ENCODE measurements at places on chromosomes 5 and 9.

GRCh38 chr5:540906-541538 is 16.8 kb upstream of the SLC9A3 start:
- no peak for DNase-seq

DNA sequence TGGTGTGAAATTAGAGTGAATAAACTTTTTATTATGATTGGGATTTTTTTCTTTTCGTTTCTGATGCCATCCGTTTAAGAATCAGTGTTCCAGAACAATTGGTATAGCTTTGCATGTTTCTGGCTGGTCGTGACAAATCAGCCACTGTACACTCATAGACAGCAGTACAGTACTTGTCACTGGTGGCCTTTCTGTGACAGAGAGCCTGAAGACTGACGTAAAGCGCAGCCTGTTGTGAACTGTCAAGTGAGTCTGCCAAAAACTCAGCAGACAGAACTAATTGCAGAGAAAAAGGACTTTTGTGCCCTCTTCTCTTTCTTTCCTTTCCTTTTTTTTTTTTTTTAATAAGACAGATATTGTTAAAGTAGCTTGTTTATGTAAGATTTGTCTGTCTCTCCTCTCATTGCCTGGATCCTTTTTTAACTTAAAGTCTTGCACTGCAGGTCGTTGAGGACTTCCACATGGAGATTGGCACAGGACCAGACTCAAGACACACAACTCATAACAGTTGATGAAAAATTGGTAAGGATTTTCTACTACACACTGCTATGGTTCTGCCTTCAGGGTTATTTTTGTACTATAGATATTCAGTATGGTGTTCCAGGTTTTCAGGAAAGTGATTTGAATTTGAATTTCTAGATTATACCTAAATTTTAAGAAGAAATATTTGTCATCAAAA is 42.7 kb downstream of the NDUFS4 start:
- DNase-seq: no peak

DNA sequence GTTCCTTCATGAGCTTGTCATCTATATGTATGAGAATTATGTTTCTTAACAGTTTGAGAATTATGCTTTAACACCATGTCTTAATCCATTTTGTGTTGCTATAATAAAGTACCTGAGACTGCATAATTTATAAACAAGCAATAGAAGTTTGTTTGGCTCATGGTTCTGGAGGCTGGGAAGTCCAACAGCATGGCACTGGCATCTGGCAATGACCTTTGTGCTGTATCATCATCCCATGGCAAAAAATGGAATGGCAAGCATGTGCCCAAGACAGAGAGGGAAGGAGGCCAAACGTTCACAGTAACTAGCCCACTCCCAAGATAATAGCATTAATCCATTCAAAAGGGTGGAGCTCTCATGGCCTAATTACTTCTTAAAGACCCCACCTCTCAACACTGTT is 67.6 kb downstream of the MTX3 start:
- DNase-seq: no peak

DNA sequence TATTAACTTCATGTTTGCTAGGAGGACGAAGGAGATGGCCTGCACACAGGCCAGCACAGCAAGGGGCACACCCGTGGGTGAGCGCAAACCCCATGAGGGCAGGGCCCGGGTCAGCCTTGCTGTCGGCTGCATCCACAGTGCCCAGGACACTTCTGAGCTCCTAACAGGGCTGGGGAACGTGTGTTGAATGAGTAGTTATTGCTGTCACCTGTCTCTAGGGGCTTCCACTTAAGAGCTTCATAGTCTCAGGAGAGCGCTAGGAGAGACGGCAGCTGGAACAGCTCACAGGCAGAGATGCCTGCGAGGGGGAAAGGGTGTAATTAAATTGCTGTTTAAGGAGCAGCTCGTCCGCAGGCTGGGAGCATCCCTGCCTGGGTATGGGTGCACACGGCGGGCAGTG is 91.4 kb upstream of the NEURL1B start:
- DNase-seq: no peak

DNA sequence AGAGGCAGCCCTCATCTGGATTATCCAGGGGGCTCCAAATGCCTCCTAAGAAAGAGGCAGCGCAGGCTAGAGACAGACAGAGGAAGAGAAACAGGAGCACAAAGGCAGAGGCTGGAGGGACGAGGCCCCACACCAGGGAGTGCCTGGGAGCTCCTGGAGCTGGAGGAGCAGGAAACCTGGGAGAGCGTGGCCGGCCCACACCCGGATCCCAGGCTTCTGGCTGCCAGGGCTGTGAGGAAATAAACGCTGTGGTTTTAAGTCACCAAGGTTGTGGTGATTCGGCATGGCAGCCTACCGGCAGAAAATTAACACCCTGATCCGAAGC is 165.5 kb downstream of the OLFM1 start:
- no peak for DNase-seq

DNA sequence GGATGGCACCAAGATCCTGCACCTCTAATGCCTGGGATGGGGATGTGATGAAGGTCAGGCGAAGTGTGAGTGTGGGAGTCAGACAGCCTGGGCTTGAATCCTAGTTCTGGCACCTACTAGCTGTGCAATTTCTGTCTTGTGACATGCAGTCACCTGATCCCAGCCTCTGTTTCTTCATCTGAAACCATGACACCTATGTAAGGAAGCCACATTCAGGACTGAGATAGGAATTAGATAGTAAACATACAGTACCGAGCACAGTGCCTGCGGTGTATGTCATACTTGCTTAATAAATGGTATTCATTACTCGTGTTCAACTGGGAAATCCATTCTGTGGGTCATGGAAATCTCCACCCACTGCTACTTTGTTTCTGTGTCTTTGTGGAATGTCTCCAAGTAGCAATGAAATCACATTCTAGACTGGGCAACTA is 140.6 kb upstream of the STC2 start:
- DNase-seq: no peak

DNA sequence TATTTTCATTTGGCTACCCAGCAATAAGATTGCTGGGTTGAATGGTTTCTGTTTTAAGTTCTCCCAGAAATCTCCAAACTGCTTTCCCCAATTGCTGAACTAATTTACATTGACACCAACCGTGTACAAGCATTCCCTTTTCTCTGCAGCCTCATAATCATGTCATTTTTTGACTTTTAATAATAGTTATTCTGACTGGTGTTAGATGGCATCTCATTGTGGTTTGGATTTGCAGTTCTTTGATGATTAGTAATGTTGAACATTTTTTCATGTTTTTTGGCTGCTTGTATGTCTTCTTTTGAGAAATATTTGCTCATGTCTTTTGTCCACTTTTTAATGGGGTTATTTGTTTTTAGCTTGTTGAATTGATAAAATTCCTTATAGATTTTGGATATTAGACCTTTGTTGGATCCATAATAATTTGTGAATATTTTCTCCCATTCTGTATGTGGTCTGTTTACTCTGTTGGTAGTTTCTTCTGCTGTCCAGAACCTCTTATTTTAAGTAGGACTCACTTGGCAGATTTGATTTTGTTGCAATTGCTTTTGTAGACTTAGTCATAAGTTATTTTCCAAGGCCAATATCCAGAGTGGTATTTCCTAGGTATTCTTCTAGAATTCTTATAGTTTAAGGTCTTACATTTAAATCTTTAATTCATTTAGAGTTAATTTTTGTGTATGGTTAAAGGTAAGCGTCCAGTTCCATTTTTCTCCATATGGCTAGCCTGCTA is 793.7 kb downstream of the BRINP1 start:
- no peak for DNase-seq

GRCh38 chr5:92552206-92553160 is 1028.5 kb downstream of the NR2F1-AS1 start:
- DNase-seq: no peak

GRCh38 chr5:99025298-99026045 is 96.7 kb upstream of the CHD1 start:
- no peak for DNase-seq

- no peak for DNase-seq
Measured at GRCh38 chr5:93598091-93599000, 15.3 kb downstream of the NR2F1 start.

DNA sequence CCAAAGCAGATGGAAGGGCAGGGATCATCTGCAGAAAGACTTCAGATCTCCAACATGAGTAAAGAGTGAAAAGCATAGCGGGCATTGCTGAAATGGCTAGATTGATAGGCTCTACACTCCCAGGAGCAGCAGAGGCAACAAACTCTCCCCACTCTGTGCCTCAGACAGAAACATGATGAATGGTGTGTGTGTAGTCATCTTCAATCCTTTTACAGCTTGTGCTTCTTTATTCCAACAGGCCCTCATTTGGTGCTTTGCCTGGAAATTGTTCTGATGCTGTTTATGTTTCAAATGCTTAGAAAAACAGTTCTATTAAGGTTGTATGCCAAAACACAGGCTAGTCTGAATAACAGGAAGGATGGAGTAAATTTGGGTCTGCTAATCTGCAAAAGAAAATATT is 176.2 kb downstream of the DMRTA1 start:
- DNase-seq: no peak

- no peak for DNase-seq
Measured at GRCh38 chr5:56175488-56175887, 57.6 kb downstream of the ANKRD55 start.

- no peak for DNase-seq
Measured at GRCh38 chr5:76689321-76690036, 26.4 kb upstream of the F2R start.

GRCh38 chr9:133340916-133341315 is 4.9 kb upstream of the SURF6 start:
- no peak for DNase-seq

DNA sequence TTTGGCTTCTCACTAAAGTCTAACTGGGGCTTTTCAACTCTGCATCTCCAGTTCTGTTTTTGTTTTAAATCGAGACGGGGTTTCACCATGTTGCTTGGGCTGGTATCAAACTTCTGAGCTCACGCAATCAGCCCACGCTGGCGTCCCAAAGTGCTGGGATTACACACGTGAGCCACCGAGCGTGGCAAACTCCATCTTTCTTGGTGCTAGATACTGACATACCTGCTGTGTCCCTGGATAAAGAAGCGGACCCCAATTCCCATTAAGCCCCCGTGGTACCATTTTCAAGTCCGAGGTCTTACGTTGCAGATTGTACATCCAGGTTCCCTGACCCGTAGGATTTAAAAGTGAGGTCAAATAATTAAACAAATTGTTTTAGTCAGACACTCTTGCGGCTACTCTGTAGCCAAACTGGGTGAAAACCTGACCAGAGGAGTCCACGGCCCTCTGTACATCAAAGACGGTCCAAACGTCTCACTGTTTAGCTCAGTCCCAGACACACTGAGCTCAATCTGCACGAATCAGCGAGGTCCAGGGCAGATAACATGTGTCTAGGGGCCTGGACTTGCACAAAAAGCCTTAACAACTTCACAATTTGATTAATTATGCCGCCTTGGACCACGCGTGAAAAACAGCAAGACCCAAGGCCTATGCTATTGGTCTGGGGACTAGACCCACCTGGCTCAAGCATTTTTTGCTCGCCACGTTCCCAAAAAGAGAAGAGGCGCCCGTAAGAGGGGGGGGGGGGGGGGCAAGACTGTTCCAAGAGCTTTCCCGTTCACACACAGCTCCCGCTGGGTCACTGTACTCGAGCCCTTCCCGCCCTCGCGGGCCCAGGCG is 727 bp upstream of the DNAJA1 start:
- no peak for DNase-seq

DNA sequence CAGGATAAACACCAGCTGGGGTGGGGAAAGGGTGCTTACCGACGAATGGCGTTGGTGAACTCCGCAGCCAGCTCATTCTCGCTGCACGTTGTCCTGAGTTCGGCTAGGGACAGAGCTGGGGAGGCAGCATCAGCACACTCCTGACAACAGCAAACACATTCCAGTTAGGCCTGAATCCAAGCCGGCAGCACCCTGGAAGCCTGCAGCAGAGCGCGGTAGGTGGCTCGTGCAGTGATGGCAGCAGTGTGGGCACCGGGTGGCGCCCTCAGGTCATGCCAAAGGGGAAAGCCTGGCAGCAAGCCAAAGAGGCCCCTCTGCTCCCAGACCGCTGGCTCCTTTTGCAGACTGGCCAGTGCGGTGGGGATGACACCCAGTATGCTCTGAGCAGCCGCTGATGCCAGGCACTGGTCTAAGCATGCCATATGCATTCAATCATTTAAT is 66.9 kb downstream of the DCP2 start:
- DNase-seq: peak; percentile 46

GRCh38 chr9:124088476-124088837 is 76.9 kb downstream of the LHX2 start:
- no peak for DNase-seq

- DNase-seq: no peak
Measured at GRCh38 chr9:21796768-21797167, 5.7 kb upstream of the MTAP start.
